Activated CD4-positive, alpha-beta T cell treated with anti-CD3 and anti-CD28 coated beads, Interleukin-2, amount 50 U/mL, for 16 hours (primary cell): ENCODE measurements at places on chromosomes 4 and X.

- no peak for DNase-seq
Measured at GRCh38 chr4:127484117-127484516, 148.6 kb upstream of the INTU start.

DNA sequence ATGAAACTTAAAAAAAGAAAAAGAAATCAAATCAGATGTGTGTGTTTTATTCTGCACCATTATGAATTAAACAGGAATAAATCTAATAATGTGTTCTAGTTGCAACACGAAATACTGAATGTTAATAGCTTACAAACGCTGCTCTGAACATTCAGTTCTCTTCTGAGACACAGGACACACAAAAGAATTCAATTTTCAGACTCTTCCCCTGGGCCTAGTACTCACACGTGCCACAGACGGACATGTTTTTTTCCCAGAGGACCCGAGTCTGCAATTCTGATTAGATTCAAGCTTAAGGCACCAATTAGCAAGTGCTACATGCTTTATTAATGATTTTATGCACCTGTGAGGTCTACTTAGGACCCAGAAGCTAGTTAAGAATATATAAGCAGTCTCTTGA lies 20.5 kb downstream of the C4orf54 start:
- DNase-seq: no peak

- no peak for DNase-seq
Measured at GRCh38 chrX:37453821-37454220, 104.7 kb downstream of the PRRG1 start.

- peak; percentile 24 for DNase-seq
Measured at GRCh38 chrX:51332188-51332942, at the start of gene NUDT10. Gene NUDT10, plus strand, starts transcription at chrX:51332822. Its CDS starts 144 bp downstream, at chrX:51332966.

DNA sequence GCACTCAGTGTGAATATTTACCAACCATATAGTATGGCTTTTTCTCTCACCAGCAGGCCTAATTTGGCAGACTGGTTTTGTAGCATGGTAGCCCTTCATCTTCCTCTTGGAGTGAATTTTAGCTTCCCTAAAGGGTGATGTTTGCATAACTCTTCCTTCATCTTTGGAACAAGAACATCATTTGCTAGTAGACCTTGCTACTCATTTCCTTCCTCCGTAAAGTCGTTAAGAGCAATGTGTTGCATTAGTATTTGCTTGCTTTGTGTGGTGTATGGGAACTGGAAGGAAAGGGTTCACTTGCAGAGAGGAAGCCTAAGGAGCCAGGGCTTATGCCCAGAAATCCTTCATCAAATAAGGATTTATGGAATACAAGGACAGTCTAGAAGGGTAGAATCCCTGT lies 50.2 kb upstream of the PGRMC2 start:
- DNase-seq: no peak

DNA sequence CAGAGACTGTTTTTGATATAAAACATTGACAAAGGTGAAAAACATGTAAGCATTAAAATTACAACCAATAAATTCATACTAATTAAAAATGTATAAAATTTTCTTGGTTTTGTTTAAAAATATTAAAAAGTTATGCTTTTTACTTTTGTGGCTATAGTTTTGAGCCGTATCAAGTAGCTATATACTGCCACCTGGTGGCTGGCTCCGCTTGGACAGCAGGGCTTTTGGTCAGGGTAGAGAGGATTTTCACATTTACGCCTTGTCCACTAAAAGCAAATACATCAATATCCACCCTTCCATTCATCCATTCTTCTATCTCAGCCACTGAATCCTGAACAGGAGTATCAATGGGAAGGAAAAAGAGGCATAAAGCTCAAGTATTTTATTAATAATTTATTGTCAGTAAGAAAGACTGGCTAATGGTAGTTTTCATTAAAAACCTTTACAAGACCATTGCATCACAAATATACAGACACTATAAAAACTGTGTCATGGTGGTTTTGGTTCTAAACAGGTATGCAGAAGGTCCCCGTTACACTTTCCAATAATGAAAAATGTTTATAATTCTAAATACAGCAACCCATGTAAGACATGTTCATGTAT lies 32.1 kb upstream of the MTNR1A start:
- DNase-seq: peak; percentile 58

- DNase-seq: no peak
Measured at GRCh38 chr4:109009909-109010308, 247.1 kb upstream of the ETNPPL start.

DNA sequence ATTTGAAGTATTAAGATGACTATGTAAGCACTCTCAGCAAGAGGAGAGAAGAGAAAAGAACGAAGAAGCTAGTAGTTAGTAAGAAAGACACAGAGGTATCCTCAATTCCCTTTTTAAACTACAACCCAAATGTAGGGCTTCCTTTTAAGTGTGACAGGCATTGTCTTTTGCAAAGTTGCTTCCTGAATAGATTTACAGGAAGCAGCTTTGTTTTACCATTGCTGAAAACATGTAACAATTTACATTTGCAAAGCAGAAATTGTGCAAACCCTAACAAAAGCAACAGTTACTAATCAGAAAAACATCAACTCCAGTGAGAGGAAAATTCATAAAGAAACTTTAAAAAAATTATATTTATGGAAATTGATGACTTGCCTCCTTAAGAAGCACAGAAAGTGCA lies 96.4 kb downstream of the FAM13A start:
- no peak for DNase-seq

DNA sequence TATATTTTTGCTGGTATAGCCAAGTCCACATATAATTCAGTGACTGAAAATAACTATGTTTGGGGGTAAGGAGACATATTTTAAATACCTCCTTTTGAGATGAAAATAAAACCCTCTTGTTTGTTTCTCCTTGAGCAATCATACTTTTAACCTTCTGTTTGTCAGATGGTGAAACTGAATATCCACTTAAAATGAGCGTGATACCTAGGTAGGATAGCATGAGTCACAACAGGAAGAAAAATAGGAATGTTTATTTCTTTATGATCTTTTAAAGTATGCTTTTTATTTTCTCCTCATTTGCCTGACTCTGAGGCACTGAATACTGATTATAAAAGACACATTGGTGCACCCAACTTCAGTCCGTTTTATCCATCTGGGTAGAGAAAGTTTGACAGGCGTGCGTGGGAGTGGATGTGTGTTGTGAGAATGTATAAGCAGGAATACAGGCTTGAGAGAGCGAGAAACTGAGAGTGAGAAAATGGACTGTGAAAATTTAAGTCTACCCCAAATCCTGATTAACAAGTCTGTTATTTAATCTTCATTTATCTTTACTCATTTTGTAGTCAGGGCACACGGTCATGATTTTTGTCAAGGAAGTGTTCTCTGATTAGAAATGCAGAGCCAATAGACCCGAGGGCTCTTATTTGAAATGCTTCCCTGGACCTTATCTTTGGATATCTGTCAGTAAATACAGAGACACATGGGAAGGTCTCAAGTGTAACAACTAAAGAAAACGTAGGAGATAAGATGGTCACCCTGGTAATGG lies 62.1 kb upstream of the ANTXR2 start:
- DNase-seq: no peak

DNA sequence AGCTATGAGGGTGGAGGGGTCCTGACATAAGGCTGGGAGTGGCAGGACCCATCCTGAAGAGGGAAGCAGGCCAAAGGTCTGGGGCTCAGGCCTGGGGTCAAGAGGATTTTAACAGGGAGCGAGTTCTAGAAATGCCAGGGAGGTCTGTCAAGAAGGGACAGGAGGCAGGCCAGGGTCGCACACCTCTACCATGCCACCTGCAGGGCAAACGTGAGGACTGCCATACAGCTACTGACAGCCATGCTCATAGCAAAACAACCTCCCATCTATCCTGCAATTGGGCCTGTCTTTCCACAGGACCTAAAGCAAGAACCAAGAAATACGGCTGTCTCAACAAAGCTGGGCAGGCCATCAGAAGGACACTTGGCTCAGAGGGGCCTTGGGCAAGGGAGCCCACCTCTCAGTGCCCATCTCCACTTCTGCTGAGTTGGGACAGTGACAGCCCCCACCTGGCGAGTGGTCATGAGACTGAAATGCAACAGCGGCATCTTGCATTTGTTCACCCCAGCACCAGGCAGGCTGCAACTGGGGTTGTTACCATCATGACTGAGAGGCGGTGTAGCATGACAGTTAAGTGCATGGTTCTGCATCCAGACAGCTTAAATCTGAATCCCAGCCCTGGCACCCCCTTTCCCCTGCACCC lies 92.7 kb downstream of the WFS1 start:
- DNase-seq: no peak

DNA sequence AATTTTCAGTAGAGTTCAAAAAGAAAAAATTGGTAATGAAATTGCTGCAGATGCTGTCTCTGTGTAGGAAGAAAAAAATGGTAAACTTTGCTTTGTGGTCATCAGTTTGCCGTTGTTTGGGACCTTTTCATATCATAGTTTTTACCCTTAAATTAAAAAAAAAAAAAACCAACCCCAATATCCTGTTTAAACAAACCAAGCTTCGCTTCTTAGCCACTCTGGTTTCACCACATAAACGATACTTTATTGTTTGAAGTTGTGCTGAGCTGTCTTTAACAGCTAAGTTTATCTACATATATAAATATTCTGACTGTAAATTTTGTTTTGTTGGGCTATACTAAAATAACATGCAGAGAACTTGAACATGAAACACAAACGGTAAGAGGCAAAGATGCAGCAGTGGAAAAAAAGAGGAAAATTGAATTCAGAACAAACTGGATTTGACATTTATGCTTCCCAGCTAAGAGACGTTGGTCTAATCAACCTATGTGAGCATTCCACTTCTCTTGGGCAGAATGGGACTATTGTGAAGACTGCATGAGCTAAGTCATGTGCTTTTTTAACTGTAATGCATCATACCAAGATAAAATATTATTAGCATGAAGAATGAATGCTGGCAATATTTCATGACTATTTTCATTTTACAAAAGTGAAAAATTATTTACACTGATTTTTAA lies 15.7 kb upstream of the H2AZ1 start:
- peak; percentile 5 for DNase-seq

- DNase-seq: no peak
Measured at GRCh38 chr4:76233529-76233928, 18.0 kb upstream of the FAM47E start.

- no peak for DNase-seq
Measured at GRCh38 chr4:44914748-44915147, 188.4 kb upstream of the GNPDA2 start.

DNA sequence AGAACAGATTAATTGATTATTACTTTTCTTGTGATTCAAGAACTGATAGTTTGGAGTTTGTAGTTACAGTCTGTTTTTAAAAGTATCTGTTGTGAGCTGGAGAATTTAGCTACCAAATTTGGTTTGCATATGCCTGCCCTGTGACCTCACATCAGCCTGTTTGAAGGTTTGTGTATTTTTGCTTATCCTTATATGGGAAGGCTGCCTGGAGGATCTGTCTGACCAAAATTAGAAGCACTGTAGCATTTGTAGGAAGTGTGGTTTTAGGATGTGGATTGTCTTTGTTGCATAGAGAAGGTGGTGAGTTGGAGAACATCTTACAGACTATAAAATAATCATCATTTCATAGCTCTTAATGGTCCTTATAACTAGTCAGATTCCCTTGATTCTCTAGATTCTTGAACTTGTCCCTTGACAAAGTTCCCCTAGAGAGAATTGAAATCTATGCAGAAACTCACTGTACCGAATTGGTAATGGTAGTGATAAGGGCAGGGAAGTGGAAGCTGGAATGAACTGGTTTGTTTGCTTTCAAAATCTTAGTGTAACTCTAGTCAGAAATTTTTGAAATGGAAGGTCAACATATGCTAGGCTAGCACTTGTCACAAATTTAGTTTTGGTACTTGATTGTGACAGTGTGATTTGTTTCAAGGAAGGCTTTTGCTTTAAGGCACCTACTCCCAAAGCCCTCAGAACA lies 57.3 kb downstream of the SH3BGRL start:
- DNase-seq: no peak

- DNase-seq: no peak
Measured at GRCh38 chr4:101142259-101142658, 205.1 kb downstream of the PPP3CA start.

- no peak for DNase-seq
Measured at GRCh38 chr4:73709451-73710033, 30.8 kb upstream of the CXCL8 start.

GRCh38 chr4:160175064-160175643 lies 1072.3 kb downstream of the RAPGEF2 start:
- no peak for DNase-seq

DNA sequence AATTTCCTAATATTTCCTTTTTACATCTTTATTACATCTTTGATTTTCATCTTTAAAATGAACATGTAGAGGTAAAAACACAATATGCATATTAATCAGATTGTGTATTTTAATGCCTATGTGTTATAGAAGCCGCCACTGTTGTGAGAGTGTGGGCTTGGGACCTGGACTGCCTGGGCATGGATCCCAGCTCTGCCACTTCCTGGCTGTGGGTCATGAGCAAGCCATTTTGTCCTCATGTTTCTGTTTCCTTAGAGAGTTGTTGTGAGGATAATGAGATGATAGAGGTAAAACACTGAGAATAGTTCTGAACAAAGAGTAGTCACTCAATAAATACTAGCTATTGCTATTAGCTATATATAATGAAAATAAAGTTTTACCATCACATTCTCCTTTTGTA lies 38.4 kb upstream of the SCOC start:
- no peak for DNase-seq

DNA sequence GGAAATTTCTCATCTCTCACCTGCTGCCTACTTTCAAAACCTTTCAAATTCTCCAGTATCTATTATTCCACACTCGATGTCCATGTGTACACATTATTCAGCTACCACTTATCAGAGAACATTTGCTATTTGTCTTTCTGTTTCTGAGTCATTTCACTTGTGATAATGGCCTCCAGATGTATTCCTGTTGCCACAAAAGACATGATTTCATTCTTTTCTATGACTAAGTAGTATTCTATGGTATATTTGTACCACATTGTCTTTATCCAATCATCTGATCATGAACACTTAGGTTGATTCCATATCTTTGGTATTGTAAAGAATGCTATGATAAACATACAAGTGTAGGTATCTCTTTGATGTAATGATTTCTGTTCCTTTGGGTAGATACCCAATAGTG lies 310.1 kb upstream of the SPOCK3 start:
- no peak for DNase-seq

DNA sequence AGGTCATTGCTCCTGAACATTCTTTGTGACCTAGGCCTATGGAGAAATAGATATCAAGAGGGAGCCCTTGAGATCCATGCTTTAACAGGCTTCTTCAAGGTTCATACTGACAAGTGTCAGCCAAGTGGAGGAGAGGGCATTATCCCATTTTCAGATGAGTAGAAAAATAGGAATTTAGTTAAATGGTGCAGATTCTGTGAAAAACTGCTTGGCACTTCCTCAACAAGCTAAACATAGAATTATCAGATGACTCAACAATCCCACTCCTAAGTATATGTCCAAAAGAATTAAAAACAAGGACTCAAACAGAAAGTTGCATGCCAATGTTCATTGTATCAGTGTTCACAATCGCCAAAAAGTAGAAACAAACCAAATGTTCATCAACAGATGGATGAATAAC lies 43.8 kb upstream of the KCNIP4 start:
- DNase-seq: no peak
